ENCODE measurements at places on chromosomes 11 and 22.

- peak; percentile 87 for ATAC-seq
Measured at GRCh38 chr11:66466225-66467033, at the start of gene PELI3. TSS of gene PELI3 (plus strand) at chr11:66466905. CDS start at chr11:66468129, 1,224 bp downstream.

- ATAC-seq, result peak; percentile 87
Measured at GRCh38 chr11:29282088-29282487, 734.7 kb downstream of the KCNA4 start.

GRCh38 chr11:62150887-62151736 lies 27.3 kb downstream of the INCENP start:
- no peak for ATAC-seq

DNA sequence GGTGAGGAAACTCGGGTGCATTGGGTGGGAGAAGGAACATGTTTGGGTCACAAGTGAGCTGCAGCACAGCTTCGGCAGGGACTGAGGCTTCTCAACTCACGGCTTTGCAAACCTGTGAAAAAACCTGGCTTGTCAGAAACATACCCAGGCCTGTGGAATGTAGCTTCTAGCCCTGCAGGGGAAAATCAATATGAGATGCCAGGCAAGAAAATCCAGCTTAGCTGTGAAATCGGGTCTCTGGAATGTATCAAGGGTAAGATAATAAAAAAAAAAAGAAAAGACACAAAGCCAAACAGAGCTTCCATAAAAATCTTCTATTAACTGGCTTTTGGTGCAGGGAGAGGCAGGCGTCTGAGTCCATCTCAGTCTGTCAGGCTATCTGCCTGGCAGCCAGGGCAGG lies 28.5 kb downstream of the UQCR10 start:
- ATAC-seq, result no peak

GRCh38 chr11:95074792-95075563 lies 8.3 kb downstream of the SRSF8 start:
- ATAC-seq, result no peak

GRCh38 chr11:44424841-44425240 lies 114.9 kb upstream of the ALX4 start:
- no peak for ATAC-seq

DNA sequence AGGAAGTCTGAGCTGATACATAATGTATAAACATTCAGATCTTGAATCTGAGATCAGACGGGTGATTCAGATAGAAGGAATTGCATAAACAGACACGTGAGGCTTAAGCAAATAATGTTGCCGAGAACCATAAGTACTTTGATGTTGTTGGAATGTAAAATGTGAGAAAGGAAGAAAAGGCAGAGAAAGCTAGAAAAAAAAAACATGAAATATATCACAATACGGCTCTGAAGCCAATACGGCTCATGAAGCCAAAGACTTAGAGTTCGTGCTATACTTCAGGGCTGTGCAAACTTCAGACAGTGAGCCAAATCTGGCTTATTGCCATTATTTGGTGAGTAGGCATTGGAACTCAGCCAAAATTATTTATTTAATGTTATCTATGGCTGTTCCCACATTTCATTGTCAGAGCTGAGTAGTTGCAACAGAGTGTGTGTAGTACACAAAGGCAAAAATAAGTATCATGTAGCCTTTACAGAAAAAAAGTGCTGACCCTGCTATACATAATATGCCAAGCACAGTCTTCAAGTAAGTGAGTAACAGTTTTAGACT lies 673.3 kb downstream of the CNTN5 start:
- ATAC-seq, result no peak

GRCh38 chr11:68160100-68160695 lies 39.0 kb upstream of the CHKA start:
- peak; percentile 77 for ATAC-seq

DNA sequence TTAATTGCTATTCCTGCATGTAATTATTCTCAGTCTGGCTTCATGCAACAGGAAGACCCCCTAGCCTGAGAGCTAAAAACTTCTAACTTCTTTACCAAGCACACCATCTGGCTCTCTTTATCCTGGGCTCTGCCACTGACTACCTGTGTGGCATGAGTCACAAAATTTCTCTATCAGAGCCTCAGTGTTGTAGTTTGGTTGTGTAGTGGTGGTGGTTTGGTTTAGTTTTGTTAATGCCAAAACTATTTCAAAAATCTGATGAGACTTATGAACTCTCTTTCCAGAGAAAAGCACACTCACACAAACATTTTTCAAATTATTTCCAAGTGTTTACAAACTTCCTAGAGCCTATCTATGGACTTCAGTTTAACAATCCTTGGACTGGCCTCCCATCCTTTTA lies 7.5 kb upstream of the IL17RA start:
- ATAC-seq, result no peak

DNA sequence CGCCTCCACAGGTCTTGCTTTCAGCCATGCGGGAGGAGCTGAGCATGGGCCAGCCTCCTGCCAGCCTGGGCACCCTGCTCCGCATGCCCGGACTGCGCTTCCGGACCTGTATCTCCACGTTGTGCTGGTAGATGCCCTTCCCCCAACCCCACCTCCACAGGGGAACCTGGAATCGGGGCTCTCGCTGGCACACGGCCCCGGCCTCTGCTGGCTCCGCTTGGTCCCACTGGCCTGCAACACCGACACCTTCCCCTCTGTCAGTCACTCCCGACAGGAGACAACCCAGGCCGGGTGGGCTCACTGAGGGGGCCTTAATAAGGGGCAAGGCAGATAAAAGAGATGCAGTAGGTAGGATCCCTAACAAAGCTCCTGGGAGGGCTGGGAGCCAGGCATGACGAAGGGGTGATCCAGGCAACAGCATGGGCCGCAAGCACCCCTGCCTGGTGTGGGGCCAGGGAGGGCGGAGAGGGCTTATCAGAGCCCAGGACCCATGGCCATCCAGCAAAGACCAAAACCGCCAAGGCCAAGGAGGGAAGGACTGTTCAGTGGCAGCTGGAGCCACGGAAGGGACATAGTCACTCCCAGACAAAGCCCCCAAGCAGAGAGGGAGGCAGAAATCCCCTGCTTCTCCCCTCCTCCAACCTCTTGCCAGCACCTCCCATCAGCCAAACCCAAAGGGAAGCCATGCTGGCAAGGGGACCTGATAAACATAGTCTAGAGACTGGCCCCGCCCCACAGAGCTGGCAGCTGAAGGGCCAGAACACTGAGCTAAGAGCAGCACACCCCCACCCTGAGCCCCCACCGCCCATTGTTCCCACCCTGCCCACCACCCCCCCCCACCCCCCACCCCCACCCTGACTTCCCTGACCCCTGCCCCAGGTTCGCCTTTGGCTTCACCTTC lies 8.0 kb downstream of the SLC22A12 start:
- no peak for ATAC-seq

DNA sequence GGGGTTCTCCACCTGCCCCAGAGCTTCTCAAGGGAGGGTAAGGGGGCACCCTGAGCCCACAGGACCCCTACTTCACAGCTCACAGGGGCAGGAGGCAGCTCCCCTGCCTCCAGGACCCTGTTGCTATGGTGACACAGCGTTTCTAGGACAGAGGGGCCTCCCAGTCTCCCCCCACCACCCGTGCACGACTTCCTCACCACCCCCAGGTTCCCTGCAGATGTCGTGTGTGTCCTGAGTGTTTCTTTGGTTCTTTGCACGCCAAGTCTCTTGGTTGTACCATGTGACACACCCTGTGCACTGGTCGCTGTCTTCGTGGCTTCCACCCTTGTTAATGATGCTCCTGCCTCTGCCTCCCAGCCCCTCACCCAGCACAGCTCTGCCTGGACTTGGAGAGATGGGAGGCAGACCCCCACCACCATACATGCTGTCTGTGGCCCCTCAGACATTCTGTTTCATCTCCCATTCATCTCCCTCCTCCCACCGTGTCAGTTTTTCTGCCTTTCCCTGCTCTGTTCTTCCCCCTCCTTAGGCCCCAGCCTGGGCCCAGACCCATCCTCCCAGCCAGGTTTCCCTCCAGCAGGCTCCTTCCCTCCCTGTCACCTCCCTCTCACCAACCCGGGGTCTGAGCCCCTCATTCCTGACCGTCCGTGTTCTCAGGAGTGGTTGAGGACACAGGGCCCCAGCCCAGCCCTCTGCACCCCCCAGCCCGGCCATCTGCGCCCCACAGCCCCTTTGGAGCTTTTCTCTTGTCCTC lies 24.5 kb upstream of the RAB1B start:
- ATAC-seq, result peak; percentile 69

DNA sequence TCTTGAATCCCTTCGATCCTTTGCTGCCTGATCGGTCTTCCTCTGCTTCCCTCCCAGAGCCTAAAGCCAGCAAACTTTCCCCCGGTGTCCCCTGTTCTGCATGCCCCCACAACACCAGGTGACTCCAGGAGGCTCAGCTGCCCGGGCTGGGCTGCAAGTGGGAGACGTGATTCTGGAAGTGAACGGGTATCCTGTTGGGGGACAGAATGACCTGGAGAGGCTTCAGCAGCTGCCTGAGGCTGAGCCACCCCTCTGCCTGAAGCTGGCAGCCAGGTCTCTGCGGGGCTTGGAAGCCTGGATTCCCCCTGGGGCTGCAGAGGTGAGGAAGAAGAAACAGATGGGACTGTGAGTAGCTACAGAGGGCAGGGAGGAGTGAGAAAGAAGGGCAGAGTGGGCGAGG lies 3.6 kb downstream of the NHERF4 start:
- no peak for ATAC-seq

DNA sequence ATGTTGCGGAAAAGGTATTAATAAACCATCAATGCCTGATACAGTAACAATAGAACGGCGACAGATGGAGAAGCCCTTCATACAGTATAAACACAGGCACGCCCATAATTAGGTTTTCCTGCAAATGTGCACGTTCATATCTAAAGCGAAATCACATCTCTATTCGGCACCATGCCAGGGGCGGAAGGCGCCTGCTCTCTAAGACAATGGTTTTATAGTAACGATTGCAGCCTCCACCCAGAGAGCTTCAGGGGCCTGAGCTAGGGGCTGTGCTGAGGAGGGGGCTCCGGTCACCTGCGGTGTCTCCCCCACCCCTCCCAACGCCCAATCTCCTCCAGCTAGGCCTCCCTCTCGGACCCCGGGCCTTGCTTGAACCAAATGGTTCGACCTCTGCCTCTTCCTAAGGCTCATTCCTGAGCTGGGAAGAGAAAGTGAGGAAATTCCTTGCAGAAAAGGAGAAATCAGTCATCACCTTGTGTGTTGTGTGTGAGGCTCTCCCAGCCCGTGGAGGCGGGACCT lies 9.6 kb downstream of the KRTAP5-5 start:
- peak; percentile 24 for ATAC-seq

DNA sequence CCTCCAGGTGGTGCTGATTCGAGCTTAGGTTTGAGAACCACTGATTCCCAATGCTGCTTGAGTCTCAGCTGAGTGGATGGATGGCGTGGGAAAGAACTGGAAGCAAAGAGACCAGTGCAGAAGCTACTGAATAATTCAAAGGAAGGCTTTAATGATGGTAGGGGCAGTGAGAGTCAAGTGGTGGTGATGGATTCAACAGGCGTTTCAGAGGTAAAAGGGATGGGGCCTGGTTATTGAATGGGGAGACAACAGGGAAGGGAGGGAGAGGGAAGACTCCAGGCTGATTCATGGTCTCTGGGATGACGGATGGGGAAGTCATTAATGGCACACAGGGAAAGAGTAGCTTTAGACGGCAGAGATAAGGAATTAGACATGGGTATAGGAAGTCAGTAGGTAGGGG lies 104.3 kb upstream of the TBCEL start:
- peak; percentile 59 for ATAC-seq

- no peak for ATAC-seq
Measured at GRCh38 chr11:70129051-70129592, 51.0 kb downstream of the ANO1 start.

GRCh38 chr11:12717851-12718291 lies 43.6 kb downstream of the TEAD1 start:
- ATAC-seq, result no peak

DNA sequence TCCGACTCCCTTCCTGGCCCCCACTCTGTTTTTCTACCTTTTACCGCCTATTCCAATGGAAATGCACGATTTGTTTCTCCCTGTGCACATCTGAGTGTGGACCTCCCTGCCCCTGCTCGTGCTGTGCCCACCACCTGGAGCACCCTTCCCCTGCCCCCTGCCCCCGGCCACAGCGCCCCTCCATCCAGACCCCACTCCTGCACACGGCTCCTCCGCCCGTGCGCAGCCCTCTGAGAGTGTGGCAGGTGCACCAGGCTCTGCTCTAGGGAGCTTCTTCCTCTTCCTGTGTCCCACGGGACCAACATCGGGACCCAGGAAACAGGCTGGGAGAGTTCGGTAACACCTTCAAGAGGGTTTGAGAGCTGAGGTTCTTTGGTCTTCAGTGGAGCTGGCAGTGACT lies 62.9 kb downstream of the LRP5 start:
- no peak for ATAC-seq

- ATAC-seq, result no peak
Measured at GRCh38 chr11:60077981-60078380, 10.5 kb upstream of the MS4A2 start.

- no peak for ATAC-seq
Measured at GRCh38 chr11:101497291-101497690, 86.5 kb downstream of the TRPC6 start.

- no peak for ATAC-seq
Measured at GRCh38 chr11:61607920-61608599, 27.2 kb upstream of the SYT7 start.

- no peak for ATAC-seq
Measured at GRCh38 chr11:31026315-31026714, 343.2 kb downstream of the DCDC1 start.

- ATAC-seq, result no peak
Measured at GRCh38 chr11:119490253-119491006, 67.5 kb upstream of the THY1 start.

GRCh38 chr11:95144313-95145235 lies 54.9 kb downstream of the ENDOD1 start:
- no peak for ATAC-seq
